ENCODE measurements at places on chromosomes 5 and 9.

- no peak for DNase-seq
Measured at GRCh38 chr9:70801181-70801829, 320.1 kb downstream of the TRPM3 start.

DNA sequence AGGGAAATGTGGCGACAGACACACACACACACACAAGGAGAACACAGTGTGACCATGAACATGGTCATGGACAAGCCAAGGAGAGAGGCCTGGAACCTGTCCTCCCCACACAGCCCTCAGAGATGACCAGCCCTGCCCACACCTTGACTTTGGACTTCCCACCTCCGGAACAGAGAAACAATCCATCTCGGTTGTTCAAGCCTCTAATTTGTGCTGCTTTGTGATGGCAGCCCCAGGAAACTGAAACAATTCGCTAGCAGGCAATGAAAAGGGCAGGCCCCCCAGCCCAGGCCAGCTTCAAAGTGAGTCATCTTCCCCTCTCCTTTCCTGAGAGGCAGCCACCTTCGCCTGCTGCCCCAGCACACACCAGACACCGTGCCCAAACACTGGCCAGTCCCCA is 47.7 kb downstream of the NSUN2 start:
- DNase-seq, result no peak

DNA sequence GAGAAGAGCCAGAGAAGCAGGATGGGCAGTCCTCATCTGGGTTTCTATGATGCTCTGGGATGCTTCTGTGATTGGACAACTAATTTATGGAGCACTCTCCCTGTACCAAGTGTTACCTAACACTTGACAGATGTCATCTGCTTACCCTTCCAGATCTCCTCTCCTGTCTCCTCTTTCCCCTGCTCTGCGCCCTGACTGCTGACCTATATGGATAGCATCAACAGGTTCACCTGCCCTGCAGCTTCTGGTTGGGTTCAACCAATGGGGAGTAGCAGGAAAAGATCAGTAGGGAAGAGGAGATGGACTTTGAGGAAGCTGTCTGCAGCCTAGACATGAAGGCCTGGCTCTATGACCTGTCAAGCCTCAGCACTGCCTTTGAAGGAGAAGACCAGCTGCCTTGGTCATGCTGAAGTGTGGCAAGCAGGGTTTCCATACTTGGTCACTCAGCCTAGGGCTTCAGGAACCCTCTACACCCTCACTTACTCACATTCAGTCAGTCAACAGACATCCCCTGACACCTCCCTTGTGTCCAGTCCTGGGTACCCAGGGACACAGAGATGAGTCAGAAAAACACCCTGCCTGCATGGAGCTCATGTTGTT is 11.3 kb upstream of the P4HA2 start:
- peak; percentile 15 for DNase-seq

DNA sequence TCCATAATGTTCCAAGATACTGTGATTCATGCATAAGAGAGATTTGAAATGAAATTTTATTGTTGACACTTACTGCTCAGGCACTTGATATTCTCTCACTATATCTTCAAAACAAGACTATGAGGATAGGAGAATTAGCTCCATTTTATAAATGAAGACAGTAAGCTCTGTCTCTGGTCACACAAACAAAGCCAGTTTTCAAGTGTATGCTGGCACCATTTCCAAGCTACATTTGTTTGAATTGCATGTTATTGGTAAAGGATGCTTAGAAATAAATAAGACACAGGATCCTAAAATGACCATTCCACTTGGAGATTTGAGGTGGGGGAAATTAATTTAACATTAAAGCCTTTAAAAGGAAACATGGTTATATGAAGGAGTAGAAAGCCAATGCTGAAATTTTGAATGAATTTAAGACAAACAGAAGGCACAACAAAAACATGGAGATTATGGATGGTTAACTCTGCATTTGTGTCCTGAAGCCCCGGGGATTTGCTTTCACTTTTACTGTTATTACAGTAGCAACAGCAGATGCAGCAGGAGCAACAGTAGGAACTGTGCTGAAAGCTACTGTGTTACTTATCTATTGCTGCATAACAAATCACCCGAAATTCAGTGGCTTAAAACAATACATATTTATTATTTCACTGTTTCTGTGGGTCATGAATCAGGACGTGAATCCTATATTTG is 79.7 kb upstream of the ASTN2 start:
- no peak for DNase-seq

DNA sequence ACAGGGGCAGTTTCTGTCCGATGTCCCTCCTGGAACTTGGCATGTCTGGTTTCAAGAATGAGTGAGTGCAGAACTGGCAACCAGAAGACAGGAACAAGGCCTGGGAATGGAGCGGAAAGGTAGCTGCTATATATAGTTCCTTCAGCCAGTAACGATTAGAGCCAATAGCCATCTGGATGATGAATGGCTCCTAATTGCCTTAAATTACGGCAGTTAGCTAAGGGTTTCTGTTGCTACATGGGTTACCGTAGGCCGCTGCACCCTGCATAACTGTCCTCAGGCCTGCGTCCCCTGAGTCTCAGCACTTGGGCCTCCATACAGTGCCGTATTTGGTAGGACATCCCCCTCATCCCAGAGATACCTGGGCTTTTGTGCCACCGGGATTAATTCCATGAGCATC is 29.4 kb downstream of the WWC1 start:
- DNase-seq, result no peak

GRCh38 chr9:79390077-79390698 is 181.6 kb upstream of the TLE4 start:
- no peak for DNase-seq

DNA sequence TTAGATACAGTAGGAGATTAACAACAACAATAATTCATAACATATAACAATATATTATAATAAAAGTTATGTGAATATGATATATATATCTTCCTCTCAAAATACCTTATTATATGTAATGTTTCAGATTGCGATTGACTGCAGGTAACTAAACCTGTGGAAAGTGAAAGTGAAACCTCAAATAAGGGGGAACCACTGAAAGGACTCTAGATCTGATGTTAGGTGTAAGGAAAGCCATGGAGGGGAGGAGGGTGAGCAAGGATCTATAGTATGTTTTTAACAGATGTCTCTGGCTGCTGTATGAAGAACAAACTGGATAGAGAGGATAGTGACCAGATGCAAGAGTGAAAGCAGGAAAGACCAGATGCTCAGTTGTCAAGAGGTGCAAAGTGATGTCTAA is 5.8 kb upstream of the FSTL4 start:
- no peak for DNase-seq

DNA sequence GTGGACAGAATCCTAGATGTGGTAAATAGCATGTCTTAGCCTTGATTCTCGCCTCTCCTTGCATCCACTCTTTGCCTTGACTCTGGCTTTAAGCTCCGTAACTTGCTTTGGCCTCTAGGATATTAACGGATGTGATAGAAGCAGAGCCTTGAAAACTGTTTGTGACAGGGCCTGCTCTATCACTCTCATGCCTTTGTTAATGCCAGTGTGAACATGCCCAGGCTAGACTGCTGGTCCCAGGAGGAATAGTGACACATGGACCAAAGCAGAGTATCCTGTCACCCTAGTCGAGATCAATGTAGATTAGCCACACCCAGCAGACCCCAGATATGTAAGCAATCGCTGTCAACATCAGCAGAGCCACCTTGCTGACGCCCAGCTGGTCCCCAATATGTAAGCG is 109.9 kb upstream of the C9orf72 start:
- DNase-seq, result no peak

GRCh38 chr5:137778772-137779564 is 24.8 kb upstream of the HNRNPA0 start:
- no peak for DNase-seq
